ENCODE measurements at places on chromosomes 2 and 18. TPM values are rescaled to one million over a fixed set of nuclear protein-coding genes. Genes with fewer than 3 reads are reported as not detected.

GRCh38 chr2:128557831-128558241, 239.2 kb upstream of the HS6ST1 start:
- DNase-seq = no peak

CD302 gene
- total RNA-seq = 67.6 TPM

ACVR1 gene
- 36.0 TPM for total RNA-seq

- DNase-seq = no peak
Measured at GRCh38 chr2:216219861-216220260, 110.7 kb downstream of the XRCC5 start.
